Stimulated activated CD4-positive, alpha-beta T cell treated with anti-CD3 and anti-CD28 coated beads, Interleukin-15, amount 100 ng/mL, for 48 hours (primary cell): ENCODE measurements at places on chromosomes 4 and X.

DNA sequence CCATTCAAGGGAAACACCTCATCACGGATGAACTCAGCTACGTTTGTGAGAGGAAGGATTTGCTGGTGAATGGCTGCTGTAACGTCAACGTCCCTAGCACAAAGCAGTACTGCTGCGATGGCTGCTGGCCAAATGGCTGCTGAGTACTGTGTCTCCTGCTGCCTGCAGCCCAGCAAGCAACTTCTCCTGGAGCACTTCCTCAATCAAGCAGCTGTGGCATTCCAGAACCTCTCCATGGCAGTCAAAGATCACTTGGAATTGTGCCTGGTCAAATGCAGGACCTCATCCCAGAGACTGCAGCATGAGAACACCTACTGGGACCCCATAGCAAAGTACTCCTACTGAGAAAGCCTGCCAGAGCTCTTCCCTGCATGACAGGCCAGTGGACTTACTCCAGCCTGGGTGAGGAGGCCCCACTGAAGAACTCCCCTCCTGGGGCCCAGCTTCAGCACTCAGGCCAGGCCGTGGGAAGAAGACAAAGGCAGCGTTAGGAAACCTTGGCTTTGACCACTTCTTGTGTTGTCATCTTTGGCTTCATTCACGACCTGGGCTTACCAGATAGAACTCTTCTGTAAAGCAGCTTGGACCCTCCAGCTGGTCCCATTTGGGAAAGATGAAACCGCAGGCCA, 244.3 kb downstream of the RBMX2 start:
- DNase-seq = no peak

- DNase-seq = no peak
Observed at GRCh38 chr4:145827885-145828284, 110.7 kb downstream of the ZNF827 start.

DNA sequence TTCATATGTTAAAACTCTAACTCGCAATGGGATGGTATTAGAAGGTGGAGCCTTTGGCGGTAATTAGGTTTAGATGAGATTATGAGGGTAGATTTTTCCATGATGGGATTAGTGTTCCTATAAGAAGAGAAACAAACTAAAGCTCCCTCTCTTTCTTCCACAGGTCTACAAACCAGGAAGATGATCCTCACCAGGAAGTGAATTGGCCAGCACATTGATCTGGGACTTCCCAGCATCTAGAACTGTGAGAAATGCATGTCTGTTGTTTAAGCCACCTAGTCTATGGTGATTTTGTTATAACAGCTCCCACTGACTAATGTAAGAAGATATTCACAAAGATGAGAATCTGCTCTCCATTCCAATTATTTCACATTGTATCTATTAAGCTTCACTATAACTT, 2266.9 kb downstream of the PCDH7 start:
- DNase-seq = no peak

DNA sequence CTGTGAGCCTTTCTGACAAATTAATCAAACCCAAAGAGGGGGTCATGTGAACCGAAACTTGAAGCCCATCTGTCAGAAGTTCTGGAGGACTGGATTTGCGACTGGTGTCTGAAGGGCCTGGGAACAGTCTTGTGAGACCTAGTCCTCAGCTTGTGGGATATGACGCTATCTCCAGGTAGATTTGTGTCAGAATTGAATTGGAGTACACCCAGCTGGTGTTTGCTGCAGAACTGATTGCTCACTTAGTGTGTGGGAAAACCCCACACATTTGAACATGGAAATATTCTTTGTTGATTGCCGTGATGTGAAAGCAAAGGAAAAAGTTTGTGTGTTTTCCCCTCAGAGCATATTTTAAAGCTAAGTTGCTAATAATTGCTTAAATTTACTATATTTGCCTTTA, 30.3 kb upstream of the TMSB15B start:
- DNase-seq = no peak

GRCh38 chr4:101155368-101155767, 192.0 kb downstream of the PPP3CA start:
- no peak for DNase-seq

- no peak for DNase-seq
Observed at GRCh38 chrX:119389871-119390501, 9.2 kb upstream of the SLC25A43 start.

- DNase-seq = no peak
Observed at GRCh38 chr4:154315741-154316140, 175.9 kb downstream of the DCHS2 start.

- DNase-seq = no peak
Observed at GRCh38 chrX:37509349-37509748, 62.1 kb upstream of the LANCL3 start.

- DNase-seq = no peak
Observed at GRCh38 chrX:150547375-150548115, 20.9 kb upstream of the MTM1 start.

DNA sequence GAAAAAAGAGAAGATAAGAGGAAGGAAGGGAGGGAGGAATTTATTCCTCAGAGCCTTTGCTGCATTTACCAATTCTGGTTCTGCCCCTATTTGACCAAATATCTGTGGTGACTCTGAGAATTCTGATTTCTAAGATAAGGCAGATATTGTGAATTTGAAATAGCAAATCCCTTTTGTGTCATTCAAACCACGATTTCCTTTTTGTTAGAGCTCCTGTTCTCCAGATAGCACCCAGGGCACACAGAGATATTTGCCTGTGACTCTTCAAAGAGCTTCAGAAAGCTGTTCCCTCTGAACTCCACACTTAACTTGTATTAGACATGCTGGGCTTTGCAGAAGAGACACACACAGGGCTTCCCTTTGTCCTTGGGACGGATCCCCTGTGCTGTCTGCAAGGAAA, 272.2 kb downstream of the DHRSX start:
- no peak for DNase-seq

- DNase-seq = no peak
Observed at GRCh38 chr4:24211856-24212255, 322.0 kb upstream of the PPARGC1A start.

DNA sequence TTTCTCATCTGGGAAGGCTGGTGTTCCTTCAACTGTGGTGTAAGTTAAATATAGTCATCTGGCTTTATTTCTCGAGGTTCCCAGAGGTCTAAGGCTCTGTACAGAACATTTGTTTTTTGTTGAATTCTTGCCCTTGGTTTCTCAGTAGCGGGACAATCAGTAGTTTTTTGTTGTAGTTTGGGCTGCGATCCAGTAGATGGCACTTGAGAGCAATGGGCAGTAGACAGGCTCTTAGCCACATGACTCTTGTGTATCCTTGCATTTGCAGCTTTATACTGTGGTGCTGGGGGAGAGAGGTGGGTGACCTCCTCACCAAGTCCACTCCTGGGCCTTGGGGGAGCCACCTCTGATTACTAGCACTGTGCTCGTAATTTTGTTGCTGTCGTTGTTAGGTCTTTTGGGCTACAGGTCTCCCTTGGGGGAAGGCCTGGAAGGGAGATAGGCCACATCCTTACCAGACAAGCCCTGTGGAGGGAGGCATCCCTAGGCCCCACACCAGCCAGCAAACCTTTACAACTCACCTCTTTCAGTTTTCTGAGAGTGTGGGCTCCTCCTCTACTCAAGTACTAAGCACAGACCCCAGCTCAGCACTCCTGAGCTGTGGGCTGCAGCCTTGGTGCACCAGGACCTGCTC, 8.1 kb downstream of the ETDB start:
- DNase-seq = no peak

GRCh38 chr4:79184476-79184875, 141.4 kb downstream of the NAA11 start:
- no peak for DNase-seq

- no peak for DNase-seq
Observed at GRCh38 chr4:170887396-170887795, 797.6 kb upstream of the AADAT start.

GRCh38 chr4:144179152-144179739, 38.7 kb upstream of the GYPA start:
- DNase-seq = no peak

DNA sequence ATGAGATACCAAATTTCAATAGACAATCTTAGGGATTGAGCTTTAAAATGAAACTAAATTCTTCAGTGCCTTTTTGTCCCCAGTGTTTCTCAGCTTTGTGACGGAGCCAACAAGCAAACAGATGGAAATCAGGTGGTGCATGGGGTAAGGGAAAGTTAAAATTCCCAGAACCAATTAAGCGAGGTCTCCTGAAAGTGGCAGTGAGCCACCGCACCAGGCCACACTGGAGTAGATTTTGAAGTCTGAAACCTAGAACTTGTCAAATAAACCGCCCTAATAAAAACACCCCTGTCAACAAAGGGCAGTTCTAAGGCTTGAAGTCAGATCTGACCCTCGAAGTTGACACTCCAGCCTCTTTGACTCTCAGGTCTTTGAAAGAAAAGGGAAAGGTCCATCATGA, 40.6 kb upstream of the DYNLT3 start:
- DNase-seq = no peak
